ENCODE measurements at places on chromosomes 3 and 15.

DNA sequence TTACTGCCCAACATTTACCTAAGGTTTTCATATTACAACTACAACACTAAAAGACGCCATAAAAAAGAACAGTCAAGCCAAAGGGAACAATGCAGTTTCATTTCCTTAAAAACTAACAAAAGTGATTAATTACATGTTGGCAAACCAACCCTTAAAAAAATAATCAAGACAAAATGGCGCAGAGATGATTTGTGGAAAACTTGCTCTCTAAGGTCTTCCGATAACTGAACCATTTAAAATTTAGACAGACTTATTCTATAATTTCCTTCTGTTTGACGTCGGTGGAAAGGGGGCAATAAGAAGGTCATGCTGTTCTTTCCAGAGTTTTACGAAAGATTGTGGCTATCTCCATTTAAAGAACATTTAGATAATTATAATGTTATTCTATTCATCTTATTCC lies 87.6 kb downstream of the RYK start:
- DNase-seq = no peak

DNA sequence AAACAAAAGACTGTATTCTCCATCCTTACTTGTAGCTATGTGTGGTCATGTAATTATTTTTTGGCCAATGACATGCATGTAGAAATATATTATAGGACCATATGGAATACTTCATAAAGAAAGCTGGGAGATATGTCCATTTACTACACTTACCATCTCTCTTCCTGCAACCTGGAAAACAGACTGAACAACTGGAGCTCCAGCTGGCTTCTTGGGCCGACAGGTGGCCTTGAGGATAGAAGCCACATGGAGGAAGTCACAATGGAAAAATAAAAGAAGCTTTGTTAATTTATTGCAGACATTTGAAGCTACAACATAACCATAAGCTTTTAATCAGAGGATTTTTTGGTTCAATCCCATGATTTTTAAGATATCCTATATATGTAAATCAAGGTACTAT lies 167.9 kb upstream of the CBLB start:
- DNase-seq = no peak

DNA sequence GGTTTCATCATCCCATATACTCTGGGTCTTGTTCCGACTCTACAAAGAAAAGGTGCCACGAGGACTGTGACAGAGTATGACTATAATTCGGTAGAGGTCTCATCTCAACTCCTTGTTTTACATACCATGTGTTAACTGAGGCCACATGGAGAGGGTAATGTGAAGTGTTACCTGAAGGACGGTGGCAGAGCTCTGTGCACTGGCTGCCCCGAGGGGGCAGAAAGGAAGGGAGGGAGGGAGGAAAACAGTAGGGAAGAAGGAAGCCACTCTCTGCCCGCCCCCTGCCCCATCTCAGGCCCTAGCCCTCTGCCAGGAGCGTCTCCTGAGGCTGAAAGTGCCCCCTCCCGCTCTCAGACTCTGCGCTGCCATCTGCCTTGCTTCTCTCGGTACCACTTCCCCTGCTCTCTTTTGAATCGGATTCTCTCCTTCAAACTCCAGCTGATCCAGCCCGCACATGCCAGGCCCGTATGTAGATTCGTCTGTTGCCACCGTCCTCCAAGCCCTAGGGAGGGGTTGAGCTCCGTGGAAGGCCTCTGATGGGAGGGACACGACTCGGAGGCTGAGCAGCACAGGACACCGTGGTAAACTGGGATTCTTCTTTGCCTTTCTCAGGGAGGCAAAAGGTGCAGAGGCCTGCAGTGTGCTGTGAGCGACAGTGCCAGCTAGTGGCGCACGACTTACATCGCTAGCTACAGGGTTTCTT lies 70.5 kb upstream of the ATP10A start:
- peak; percentile 58 for DNase-seq

- DNase-seq = no peak
These were observed 80.2 kb upstream of the SPATA12 start for GRCh38 chr3:56980243-56980642.

DNA sequence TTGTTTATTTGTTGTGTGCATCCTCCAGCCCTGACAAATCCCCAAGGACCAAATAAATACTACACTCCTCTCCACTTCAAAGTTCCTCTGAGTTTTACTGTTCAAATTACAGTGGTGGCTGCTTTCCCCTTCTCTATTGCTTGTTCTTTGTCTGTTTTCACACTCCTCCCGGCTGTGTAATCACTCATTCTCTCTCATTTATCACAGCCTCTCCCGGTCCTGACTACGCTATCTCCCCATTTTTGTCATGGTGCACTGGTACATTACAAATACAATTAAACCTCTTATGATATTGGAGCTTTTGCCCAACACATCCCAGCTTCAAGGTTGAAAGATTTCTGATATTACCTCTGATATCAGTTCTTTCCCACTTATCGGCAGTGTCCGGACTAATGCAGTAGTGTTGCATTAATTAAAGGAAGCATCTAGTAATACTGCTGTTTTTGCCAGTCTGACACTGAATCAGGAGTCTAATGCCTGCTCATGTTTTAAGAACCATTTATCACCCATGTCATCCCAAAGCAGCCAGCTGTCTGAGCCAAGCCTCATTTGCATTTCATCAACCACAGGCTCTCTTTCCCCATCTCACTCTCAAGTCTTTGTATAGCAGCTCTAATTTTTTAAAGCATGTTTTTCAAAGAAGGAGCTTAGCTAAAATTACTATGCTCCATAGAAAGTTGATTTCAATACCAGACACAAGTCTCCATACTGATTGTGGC lies 740.5 kb downstream of the ROBO2 start:
- DNase-seq = no peak

GRCh38 chr3:186824430-186825139 lies 17.9 kb upstream of the ADIPOQ start:
- no peak for DNase-seq
